ENCODE measurements at places on chromosomes 4 and X.

- peak; percentile 87 for DNase-seq
These were observed 9.1 kb downstream of the HTRA3 start for GRCh38 chr4:8278421-8279287.

DNA sequence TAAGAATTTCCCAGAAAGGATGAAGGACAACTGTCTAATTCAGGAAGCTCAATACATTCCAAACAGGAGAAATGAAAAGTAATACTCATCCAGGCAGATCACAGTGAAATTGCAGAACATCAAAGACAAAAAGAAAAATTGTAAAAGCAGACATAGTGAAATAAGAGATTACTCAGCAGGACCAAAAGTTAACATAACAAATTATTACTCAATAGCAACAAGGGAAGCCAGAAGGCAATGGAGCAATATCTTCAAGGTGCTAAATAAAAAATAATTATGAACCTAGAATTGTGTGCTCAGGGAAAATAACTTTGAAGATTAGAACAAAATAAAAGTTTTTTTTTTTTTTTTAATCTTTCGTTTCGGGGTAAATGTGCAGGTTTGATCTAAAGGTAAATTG is 30.5 kb upstream of the ENPP6 start:
- no peak for DNase-seq

DNA sequence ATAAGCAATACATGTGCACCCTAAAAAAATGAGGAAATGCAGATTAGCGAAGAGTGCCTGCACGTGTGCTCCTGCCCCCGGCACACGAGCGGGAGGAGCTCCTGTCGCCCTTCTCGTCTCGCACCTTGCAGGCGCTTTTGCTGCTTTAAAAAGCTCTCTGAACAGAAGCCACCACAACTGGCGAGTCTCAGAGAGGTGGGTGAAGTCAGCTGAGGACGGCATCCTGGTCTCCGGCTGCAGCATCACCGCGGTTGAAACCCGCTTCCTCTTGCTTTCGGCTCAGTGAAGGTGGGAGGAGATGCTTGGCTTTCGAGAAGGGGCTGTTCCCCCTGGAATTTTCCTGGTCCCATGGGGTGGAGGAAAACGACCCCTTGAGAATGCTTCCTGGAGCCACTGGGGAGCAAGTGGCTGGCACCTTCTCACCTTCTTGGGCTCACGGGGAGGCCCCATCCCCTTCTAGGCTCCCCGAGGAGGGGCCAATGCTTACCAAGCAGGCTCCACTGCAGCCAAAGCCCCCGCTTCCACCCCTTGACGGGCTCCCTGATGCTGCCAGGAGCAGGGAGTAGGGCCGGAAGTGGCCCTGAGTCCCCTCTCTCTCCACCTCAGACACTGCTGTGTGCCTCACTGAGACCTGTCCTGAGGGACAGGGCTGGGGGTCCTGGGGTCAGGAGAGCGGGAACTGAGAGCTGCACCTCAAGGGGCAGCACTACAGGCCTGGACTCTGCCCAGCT is 29.2 kb upstream of the MXD4 start:
- DNase-seq = no peak

GRCh38 chrX:66221856-66222255 is 57.8 kb downstream of the HEPH start:
- DNase-seq = no peak

DNA sequence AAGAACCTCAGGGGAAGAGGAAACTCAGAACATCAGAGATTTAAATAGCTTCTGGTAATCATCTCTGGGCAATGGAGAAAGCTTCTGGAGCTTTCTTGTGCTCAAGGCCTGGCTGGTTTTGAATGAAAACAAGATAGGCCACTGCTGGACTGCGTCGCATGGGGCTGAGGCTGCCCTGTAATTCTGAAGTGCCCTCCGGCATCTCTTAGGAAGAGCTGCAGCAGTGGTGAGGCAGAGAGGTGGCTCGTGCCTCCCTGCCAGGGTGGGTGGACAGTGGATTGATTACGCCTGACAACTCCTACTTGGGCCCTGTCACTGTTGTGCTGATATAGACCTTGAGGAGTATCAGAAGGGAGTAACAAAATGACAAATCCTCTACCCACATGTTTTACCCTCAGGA is 279.7 kb downstream of the NR3C2 start:
- DNase-seq = no peak

- no peak for DNase-seq
These were observed 21.7 kb upstream of the CXCL8 start for GRCh38 chr4:73718375-73719373.

DNA sequence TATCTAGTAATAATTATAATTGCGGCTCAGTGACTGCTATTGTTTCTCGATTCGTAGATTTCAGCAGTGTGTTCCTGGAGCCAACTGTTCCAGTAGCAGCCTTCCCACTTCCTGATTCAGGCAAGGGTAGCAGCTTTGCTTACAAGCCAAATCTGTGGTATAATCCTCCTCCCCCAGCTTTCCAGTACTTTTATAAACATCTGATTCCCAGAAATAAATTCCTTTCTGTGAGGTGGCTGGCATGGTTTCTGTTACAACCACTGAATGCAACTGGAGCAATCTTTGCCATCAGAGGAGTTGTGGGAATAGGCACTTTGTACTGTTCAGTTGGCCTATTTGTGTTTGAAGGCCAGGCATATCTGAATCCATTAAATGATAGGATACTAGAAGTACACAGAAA is 80.0 kb downstream of the GLRA3 start:
- no peak for DNase-seq

DNA sequence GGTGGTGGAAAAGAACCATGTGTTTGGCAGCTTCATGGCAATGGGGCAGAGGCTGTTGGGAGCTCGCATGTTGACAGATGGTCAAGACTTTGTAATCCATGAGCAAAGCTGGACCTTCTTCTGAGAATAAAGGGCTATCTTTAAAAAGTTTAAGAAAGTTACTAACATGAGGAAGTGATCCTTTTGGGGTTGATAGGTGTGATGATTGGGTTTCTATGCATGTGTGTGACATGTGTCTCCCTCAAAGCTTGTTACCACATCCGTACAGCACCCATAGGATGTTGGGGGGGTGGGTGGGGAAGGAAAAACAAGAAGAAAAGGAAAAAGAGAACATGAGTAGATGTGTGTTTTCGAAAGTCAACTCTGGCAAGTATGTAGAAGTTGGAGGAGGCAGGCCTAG is 123.0 kb upstream of the TLR3 start:
- no peak for DNase-seq

- no peak for DNase-seq
These were observed 100.6 kb downstream of the AFF2 start for GRCh38 chrX:148601034-148601433.

- no peak for DNase-seq
These were observed 87.0 kb upstream of the RAPGEF2 start for GRCh38 chr4:159015841-159016240.

GRCh38 chrX:118520216-118521206 is 24.9 kb downstream of the DOCK11 start:
- no peak for DNase-seq

DNA sequence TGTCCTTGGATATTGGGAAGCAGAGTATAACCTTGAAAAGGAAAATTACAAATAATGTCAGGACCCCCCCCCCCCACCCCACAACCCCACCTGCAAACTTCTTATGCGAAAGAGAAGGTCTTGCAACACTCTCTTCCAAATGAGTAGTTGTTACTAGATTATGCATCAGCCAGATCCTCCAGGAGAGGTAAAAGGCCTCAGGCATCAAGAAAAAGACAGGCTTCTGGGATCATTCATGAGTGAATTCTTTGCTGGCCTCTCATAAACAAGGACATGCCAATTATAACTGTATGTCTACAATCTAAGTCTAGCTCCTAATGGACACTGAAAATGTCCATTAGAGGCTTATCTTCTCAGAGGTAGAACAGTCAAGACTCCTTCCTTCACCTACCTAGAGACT is 1443.3 kb downstream of the RAPGEF2 start:
- DNase-seq = no peak

GRCh38 chr4:149845743-149846142 is 30.1 kb upstream of the IQCM start:
- no peak for DNase-seq

DNA sequence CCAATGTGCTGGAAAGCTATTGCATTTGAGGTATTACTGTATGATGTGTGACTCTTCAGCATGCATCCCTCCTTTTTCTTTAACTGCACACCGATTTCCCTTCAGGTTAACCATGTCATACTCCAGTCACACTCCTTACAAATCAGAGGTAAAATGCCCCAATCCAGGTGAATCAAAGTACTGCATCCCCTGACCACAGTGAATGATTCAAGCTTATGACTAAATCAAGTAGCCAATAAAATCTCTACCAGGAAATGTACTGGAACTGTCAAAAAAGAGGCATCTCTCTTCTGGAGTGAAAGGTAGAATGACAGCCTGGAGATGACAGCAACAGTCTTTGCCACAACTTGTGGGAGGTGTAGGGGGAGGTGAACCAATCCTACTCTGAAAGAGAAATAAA is 10.4 kb downstream of the ADAMTS3 start:
- DNase-seq = no peak

GRCh38 chrX:46647251-46647650 is 73.7 kb downstream of the CHST7 start:
- DNase-seq = no peak

DNA sequence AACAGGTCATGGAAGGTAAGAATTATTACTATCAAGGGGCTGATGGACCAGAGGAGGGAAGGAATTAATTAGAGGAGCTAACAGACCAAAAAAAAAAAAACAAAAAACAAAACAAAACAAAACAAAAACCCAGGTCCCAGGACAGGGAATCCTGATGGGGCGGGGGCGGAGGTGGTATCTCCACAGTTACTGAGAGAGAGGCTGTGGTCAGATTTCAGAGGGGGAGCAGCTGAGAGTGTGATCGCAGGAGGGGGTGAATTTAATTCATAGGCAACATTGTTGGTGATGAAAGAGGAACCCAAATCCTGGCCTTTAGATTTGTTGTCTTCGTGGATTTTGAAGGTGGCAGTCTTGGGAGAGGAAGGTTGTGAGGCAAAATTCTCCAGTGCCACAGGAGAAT is 389.4 kb downstream of the UNC5C start:
- no peak for DNase-seq

DNA sequence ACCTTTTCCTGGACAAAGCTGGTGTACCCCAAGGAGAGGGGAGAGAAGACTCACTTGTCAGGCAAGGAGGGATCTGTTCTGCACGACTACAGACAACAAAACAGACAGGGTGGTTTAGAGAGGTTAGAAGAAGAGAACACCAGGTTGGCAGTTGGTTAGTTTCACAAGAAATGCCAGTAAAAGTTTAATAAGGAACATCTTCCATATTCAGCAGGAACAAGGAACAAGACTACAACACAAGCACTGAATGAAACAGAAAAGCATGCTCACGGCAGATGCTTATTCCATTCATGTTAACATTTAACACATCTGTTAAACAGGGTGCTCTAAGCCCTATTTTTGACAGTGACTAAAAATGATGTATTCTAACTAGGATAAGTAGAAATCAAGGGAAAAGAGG is 158.2 kb downstream of the WDFY3 start:
- no peak for DNase-seq

DNA sequence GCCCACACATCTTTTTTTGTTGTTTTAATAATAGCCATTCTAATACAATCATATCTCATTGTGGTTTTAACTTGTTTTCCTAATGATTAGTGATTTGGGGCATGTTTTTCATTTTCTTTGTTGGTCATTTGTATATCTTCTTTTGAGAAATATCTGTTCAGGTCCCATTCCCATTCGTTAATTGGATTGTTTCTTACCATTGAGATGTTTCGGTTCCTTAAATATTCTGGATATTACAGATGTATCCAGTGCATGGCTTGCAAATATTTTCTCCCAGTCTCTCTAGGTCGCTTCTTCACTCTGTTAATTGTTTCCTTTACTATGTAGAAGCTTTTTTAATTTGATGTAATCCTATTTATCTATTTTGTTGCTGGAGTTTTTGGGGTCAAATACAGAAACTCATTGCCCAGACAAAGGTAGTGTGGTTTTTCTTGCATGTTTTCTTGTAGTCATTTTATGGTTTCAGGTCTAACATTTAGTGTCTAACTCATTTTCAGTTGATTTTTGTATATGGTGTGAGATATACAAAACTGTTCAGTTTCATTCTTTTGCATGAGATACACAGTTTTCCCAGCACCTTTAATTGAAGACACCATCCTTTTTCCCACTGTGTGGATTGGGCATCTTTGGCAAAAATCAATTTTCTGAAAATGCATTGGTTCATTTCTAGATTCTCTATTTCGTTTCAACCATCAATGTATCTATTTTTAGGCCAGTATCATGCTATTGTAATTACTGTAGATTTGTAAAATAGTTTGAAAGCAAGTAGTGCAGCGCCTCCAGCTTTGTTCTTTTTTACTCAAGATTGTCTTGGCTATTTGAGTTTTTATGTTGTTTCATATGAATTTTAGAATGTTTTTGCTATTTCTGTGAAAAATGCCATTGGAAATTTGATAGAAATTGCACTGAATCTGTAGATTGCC is 195.9 kb downstream of the SCFD2 start:
- no peak for DNase-seq

DNA sequence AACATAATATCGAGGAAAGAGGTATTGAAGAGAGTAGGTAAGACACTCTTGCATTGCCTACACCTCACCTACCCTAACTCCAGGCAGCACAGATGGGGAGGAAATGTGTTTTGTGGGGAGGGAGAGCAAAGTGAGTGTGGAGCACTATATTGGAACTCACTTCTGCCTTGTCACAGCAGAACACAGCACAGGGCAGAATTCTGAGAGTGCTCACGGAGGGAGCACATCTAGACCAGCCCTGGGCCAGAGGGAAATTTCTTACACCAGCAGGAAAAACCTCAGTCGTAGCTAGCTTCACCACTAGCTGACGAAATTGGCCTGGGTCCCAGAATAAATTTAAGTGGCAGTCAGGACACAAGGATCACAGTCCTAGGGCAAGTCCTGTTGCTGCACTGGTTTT is 517.3 kb downstream of the TMA16 start:
- DNase-seq = no peak

GRCh38 chr4:1956631-1957030 is 52.1 kb downstream of the NELFA start:
- no peak for DNase-seq

GRCh38 chr4:104859601-104860237 is 287.0 kb upstream of the TET2 start:
- DNase-seq = no peak

GRCh38 chrX:130552444-130553073 is 150.8 kb downstream of the RBMX2 start:
- no peak for DNase-seq

GRCh38 chr4:16205298-16206164 is 20.7 kb downstream of the TAPT1 start:
- DNase-seq = no peak

- DNase-seq = no peak
These were observed 51.7 kb downstream of the RPGR start for GRCh38 chrX:38275615-38276014.

GRCh38 chrX:104697294-104697693 is 131.3 kb downstream of the IL1RAPL2 start:
- peak; percentile 34 for DNase-seq

DNA sequence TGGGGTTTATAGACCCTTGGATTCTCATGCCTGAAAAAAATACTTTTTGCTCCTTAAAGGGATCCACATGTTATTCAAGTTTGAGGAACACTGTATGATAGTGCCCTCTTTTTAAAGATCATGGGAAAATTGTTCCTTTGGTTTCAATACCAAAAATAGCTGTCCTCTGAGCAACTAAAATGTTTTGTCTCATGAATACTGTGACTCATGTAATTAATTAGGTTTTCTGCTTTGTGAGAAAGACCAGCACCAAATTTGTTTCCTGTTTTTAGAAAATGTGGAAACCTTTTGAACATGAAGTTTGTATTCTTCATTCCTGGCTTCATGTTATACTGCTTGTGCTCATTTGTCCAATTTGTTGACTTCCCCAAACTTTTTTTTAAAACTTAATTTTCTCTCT is 127.6 kb upstream of the SH3RF1 start:
- DNase-seq = no peak
